ENCODE measurements at places on chromosomes 2 and 18.

DNA sequence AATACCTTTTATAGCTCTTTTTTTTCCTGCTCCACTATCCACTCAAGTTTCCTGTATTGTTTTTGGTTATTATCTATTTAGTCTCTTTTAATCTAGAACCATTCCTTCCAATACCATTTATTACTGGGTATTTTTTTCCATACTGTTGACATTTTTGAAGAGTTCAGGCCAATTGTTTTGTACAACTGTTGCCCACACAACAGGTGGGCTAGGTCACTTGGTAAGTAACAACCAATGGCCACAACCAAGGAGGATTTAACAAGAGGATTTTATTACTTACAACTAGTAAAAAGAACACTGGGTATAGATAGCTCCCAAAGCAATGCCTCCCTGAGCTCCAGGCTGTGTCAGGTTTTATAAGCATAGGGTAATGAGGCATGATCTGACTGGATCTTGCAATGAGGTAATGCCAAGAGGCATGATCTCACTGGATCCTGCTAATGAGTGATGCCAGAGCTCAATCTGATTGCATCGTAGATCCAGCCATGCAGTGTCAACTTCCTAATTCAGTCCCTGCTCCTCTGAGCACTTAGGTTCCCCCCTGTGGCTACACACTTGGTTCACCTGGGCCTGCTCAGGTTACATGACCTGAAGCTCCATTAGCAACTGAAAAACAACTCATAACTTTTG is 7.1 kb upstream of the CEP68 start:
- DNase-seq, result no peak

DNA sequence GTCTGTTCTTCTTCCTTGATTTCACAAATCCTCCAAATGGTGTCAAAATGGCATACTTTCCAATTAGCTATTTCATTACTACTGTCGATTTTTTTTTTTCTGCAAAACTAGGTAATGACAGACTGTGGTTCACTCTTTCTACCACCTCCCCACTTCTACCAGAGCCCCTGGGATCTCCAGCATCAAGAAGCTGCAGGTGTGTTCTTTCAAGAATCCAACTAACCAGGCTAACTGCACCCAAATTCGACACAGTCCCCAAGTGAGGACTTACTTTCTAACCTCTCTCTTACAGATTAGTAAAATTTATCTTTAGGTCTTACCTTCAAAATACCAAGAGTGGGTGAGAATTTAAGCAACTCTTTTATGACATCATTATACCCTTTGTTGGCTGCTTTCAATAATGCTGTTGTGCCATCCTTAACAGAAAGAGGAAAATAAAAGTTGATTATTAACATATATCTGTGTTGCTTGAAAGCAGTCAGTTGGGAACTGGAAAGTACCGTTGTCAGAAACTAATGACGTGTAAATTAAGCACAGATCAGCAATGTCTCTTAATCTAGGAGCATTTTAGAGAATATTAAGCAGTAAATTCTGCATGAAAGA is 31.2 kb upstream of the NPC1 start:
- DNase-seq, result no peak

- DNase-seq, result no peak
These were observed 106.4 kb upstream of the UGP2 start for GRCh38 chr2:63735263-63735662.

GRCh38 chr2:231364961-231365810 is 30.3 kb upstream of the B3GNT7 start:
- DNase-seq, result no peak

GRCh38 chr2:171923206-171923605 is 945 bp downstream of the HAT1 start:
- DNase-seq, result no peak
